OCI-M1 (cell line): ENCODE measurements at places on chromosomes 3 and 15.

DNA sequence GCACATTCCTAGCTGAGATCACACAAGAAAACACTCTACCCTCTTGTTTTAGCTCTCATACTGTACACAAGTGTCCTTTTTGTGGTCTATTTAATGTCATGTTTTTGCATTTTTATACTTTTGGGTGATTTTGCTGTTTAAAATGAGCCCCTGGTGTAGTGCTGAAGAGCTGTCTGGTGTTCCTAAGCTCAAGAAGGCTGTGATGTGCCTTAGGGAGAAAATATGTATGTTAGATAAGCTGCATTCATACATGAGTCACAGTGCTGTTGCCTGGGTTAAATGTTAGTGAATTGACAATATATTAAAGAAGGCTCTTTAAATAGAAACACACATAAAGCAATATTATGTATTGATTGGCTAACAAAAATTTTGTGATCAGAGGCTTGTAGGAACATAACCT is 387.4 kb upstream of the C2CD4B start:
- no peak for DNase-seq

- DNase-seq: no peak
Observed at GRCh38 chr3:133137042-133137996, 99.1 kb downstream of the TMEM108 start.

DNA sequence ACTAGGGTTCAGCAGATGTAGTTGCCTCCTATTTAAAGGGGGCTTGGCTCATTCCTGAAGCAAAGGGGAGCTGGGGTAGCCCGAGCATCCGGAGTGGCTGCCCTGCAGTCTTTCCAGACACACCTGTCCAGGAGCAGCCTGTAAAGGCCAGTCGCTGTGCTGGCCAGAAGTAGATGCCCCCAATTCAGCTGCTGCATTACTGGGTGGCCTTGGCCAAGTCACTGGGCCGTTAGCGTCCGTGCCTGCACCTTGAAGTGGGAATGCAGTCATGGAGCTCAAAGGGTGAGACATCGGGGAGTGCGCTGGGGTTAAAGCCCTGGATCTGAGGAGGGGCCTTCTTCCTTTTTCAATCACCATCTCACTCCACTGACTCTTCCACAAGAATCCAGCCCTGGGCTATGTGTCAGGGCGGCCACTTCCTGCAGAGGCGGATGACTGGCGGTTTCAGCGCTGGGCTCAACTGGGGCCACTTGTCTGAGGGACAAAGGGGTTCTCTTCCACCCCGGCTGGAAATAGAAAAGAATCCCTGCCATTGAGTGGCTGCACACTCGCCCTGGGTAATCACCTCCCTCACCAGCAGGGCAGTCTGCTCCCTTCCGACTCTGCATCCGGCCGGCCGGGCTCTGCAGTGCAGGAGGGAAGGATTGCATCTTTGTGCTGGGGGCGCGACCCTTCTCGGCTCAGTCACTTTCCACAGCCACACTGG is 11.8 kb downstream of the ALDH1A3 start:
- no peak for DNase-seq

- DNase-seq: no peak
Observed at GRCh38 chr3:64546856-64547255, 140.9 kb downstream of the ADAMTS9 start.

DNA sequence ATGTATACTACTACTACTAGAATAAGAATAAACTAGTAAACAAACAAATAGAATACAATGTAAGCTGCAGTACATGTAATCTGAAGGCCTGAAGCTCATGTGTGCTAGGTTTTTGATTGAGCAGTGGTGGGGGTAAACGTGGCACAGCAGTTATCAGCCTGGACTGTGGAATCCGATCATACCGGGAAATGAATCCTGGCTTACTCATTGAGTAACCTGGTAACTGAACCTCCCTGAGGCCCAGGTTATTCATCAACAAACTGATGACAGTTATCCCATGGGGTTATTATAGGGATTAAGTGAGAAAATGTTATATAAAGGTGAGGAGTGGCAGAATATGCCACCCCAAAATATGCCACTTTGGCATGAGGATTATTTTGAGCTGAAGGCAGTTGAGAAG is 339.1 kb downstream of the FHIT start:
- no peak for DNase-seq

- peak; percentile 1 for DNase-seq
Observed at GRCh38 chr3:174270841-174271240, 588.3 kb upstream of the NAALADL2 start.

DNA sequence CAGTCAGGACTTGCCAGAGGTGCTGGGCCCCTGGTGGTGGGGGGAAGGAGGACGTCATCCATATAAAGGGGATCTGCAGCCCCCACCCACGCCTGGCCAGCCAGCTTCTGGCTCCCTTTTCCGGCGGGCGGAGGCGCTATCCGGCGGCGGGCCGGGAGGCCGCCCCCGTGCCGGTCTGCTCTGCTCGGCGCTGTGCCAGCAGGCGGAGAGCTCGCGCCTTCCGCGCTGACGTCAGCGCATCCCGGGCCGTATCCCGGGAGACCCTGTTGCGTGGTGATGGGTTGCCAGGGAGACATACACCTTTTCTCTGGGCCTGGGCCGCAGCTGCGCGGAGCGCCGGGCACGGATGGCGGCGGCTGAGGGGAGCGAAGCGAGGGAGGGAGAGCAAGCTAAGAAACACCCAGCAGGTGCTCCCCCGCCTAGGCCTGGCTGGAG is 1.1 kb downstream of the FAM131A start:
- DNase-seq: no peak

DNA sequence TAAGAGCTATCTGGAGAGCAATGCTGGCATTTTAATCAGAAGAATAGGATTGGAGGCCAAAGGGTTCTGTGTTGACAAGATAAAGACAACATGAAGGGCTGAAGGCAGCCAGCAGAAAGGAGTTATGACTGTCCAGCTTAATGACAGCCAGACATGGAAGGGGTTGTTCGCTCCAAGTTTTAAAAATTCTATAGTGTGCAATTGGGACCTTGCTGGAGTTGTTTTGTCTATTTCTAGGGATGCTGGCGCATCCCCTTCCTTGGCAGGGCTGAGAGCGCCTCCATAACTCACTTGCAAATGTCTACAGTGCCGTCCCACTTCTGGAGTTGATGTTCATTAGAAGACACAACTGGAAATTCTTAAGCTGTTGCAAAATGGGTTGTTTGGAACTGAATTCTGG is 200.7 kb downstream of the TLE3 start:
- no peak for DNase-seq
